Fibroblast of skin of left biceps (primary cell): ENCODE measurements at places on chromosomes 3 and 15.

DNA sequence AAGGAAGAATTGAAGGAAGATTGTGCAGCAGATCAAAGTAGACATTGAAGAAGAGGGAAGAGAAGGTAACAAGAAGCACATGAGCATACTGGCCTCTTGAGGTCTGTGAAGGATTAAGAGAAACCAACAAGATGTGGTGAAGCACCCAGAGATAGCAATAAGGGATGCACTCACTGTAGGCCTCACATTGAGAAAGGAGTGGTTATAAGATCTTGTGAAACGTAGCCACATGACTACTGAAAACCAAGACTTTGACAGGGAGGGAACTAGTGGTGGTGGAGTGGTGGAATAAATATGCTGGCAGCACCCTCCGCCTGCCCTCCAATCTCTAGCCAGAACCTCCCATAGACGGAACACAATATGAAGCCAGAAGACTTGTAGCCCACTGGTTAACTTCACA is 651.2 kb downstream of the DIPK2A start:
- no peak for DNase-seq

GRCh38 chr15:36371509-36371908 is 207.9 kb upstream of the CDIN1 start:
- no peak for DNase-seq

DNA sequence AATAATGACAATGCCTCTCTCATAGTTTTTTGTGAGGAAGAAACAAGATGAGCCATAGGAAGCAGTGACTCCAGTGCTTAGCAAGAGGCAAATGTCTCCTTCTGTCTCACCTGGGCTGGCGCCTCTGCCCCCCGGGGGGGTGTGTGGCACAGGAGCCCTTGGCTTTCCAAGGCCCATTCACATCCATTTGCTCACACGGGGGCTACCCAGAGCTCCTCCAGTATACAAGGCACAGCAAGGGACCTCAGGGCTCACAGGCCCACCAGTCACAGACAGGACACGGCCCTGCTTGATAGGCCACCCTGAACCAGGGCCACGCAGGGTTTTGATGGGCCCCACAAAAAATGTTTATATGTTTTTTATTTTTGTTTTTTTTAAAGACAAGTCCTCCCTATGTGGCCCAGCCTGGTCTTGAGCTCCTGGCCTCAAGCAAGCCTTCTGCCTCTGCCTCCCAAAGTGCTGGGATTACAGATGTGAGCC is 21.9 kb upstream of the EHD4 start:
- DNase-seq = no peak

DNA sequence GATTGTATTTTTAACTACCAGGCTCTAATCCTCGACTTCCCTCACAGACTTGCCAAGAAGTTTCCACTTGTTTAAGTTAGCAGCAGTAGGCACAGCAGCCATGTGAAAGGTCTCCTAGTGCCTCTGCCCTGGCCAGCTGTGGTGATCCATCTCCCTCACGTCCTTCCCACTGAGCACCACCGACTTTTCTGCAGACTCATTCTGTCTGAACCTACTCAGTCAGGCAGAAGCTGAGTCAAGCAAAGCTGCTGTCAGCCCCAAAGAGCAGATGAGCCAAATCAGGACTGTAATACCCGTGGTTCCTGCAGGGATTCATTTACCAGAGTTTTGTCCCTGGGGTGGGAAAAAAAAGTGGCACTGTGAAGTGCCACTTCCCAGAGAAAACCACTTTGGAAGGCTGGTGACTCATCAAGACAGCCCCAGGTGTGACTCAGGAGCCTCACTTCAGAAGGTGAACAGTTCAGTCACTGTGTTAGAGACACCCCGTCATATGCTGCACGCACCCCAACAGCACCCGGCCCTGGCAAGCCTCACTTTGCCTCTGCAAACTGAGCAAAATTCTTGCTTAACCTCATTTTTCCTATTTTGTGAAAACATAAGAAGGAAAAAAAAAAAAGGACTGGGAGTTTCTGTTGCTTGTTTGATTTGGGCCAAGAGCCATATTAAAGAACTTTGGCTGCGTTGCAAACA is 76.0 kb downstream of the WWTR1 start:
- no peak for DNase-seq

DNA sequence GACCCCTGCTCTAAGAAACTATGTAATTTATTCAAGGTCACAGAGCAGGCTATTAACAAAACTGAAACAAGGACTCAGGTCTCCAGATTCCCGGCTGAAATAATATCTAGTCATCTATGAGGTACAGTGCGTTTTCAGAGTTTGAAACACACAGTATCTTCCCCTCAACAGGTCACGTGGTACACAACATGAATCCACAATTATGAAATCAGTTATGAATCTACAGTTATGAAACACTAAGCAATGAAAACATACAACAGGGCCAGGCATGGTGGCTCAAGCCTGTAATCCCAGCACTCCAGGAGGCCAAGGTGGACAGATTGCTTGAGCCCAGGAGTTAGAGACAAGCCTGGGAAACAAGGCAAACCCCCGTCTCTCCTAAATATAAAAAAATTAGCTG is 72.7 kb downstream of the FSIP1 start:
- no peak for DNase-seq

- no peak for DNase-seq
Measured at GRCh38 chr3:160084998-160085397, 96.4 kb downstream of the IL12A start.

GRCh38 chr3:169581633-169582032 is 81.9 kb downstream of the MECOM start:
- DNase-seq = no peak

- no peak for DNase-seq
Measured at GRCh38 chr15:53034767-53035245, 244.7 kb upstream of the ONECUT1 start.

GRCh38 chr3:53724566-53724965 is 121.7 kb downstream of the CHDH start:
- DNase-seq = no peak
